ENCODE measurements at places on chromosomes 11 and 22. TPM values are rescaled to one million over a fixed set of nuclear protein-coding genes. Genes with fewer than 3 reads are reported as not detected.

Gene TECTA
- 0.21 TPM for total RNA-seq

Gene YPEL4
- 0.47 TPM for total RNA-seq

Gene PLAAT2
- total RNA-seq = not detected

Gene USP35
- 9.2 TPM for total RNA-seq

Gene NCR3LG1
- total RNA-seq = 0.86 TPM

Gene C11orf21
- total RNA-seq = 8.3 TPM

Gene CADM1
- 0.58 TPM for total RNA-seq

Gene APOA4
- not detected for total RNA-seq

Gene OPCML
- total RNA-seq = not detected

Gene NPTXR
- total RNA-seq = 1.3 TPM

Gene BARX2
- 0.89 TPM for total RNA-seq

Gene HEPHL1
- not detected for total RNA-seq

Gene OR51I1
- total RNA-seq = not detected

Gene SHANK3
- total RNA-seq = 0.16 TPM

Gene CLDN5
- not detected for total RNA-seq

Gene IL18
- not detected for total RNA-seq

Gene MYEOV
- total RNA-seq = not detected

Gene KDM4E
- total RNA-seq = not detected

Gene MS4A8
- not detected for total RNA-seq

Gene PRR5L
- total RNA-seq = 23.2 TPM

Gene KCNJ4
- total RNA-seq = not detected

Gene SHISAL1
- total RNA-seq = not detected

Gene FADS1
- total RNA-seq = 23.7 TPM

Gene PRRG4
- total RNA-seq = 0.23 TPM

Gene OR51B5
- total RNA-seq = not detected

Gene TMEM191B
- 0.72 TPM for total RNA-seq

Gene LGALS12
- total RNA-seq = not detected

Gene ROBO4
- not detected for total RNA-seq

Gene ATL3
- total RNA-seq = 25.7 TPM

Gene MAP4K2
- total RNA-seq = 57.3 TPM

Gene TNNT3
- total RNA-seq = 2.1 TPM

Gene UCP2
- total RNA-seq = 259 TPM

Gene DMC1
- 16.3 TPM for total RNA-seq

Gene PICALM
- 63.8 TPM for total RNA-seq

Gene SPI1
- 0.11 TPM for total RNA-seq

Gene POU2AF3
- total RNA-seq = not detected

Gene APOL5
- total RNA-seq = not detected

Gene C11orf87
- total RNA-seq = not detected

Gene SHANK2
- not detected for total RNA-seq

Gene TEX54
- total RNA-seq = 0.42 TPM

Measured in activated CD4-positive, alpha-beta T cell treated with anti-CD3 and anti-CD28 coated beads for 36 hours (primary cell).